ENCODE measurements at places on chromosomes 1 and 21. TPM values are rescaled to one million over a fixed set of nuclear protein-coding genes. Genes with fewer than 3 reads are reported as not detected.

C1orf94 gene
- total RNA-seq = not detected

CALML6 gene
- 2.1 TPM for total RNA-seq

RHCE gene
- total RNA-seq = 0.78 TPM

PKP1 gene
- total RNA-seq = 1.1 TPM

Measured in PC-9 (cell line).